Stimulated activated CD4-positive, alpha-beta T cell treated with anti-CD3 and anti-CD28 coated beads, Interleukin-15, amount 100 ng/mL, for 24 hours (primary cell): ENCODE measurements at places on chromosomes 7 and 10.

DNA sequence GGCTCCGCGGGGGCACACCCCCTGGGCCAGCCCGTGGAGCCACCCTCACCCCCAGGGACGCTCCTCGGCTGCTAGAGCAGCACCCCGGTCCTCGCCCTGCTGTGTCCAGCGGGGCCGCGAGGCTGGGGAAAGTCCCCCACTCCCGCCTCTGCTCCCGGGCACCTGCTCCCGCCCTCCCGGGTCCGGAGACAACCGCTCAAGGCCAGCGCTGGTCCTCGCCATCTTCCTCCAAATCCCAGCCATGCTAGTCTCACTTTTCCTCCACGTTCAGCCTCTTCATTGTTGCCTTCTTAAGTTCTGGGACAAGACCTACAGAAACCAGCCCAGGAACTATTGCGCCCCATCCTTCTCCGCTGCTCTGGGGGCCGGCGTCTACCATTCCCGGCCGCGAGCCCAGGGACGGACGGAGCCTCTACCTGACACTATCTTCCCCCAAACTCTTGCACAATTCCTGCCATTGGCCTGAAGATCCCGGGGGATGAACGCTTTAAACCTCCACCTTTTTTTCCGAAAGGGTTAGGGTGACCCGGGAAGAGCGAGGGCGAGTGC, 4.8 kb upstream of the KCP start:
- no peak for DNase-seq

- DNase-seq, result no peak
Measured at GRCh38 chr10:116720668-116721546, 21.5 kb downstream of the HSPA12A start.

DNA sequence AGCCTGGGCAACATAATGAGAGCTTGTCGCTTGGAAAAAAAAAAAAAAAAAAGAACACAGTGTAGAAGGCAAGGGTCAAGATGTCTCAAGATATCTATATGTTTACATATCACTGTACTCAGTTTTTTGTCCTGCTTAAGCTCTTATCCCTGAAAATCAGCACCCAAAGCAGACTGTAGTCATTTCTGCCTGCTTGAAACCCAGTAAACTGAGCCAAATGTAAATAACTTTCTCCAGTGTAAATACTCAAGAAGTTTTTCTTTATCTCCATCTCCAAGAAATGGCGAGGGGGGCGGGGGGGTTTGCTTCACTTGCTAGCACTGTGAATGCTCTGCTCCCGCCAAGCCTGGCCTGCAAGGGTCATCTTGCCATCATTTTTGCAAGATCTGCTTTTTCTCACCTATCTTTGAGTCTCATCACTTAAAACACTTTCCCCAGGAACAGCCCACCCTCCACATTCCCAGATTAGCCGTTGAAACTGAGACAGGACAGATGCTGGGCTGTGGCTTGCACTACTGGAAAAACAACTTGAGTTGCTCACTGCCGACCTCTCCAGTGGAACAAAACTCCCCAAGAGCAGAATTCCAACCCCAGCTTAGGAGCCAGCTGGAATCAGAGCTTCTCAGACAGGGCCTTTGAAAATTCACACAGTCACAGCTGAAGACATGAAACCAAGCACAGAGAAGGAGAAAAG, 54.6 kb downstream of the AFAP1L2 start:
- no peak for DNase-seq

DNA sequence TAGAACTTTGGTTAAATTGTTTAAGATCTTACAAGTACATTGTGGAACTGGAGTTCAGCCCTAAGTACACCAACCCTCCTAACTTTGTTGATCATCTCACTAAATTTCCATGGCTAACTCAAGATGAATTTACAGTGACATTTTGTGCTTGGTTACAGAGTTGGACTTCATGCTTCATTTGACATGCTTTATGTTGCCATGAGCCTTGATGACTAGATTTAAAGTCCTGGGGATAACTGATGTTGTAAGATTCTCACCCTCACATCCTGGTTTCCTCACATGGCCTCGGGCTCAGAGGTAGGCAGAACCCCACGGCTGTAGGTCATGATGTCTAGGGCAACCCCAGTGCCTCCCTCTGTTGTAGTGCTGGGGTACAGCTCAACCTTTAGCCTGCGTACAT, 397.2 kb upstream of the IGFBP3 start:
- no peak for DNase-seq

DNA sequence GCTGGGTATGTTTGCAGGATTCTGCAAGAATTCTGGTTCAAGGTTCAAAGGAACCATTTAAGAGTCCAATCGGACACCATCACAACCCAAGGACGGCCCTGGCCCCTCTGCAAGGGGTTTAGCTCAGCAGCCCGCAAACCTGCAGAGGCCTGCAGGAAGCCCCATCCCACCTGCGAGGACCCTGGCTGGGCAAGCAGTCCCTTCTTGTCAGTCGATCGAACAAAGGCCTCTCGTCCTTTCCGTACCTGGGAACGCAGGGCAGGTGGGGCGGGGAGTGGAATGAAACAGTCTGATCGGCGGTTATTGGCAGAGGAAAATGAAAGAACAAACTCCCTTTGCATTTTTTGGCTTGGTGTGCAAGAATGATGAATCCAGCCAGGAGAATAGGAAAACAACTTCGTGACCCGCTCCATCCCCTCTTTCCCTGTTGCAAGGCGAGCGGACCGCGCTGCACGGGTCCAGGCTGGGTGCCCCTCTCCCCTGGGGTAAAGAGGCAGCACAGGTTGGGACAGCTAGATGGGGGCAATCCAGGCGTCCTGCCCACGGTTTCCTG, 73.7 kb downstream of the INSIG1 start:
- DNase-seq, result no peak

DNA sequence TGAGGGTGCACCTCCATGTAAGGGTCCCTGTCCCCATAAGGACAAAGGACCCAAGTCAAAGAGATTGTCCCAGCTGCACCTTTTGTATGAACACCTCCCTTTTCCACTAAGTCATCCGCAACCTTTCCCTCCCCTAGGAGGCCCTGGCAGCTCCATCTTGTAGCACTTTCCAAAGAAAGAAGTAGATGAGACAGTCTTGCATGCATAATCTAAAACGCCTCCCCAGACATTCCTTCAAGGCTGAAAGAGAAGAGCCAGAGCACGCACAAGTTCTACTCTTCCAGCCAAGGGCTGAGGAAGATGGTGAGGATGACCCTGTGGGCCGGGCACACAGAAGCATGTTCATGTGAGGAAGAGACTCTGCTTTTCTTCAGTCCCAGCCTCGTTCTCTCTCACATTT, 194.4 kb downstream of the TNS3 start:
- no peak for DNase-seq

GRCh38 chr7:750111-750905, 23.2 kb upstream of the PRKAR1B start:
- no peak for DNase-seq

- no peak for DNase-seq
Measured at GRCh38 chr7:118839515-118839914, 615.0 kb downstream of the ANKRD7 start.

DNA sequence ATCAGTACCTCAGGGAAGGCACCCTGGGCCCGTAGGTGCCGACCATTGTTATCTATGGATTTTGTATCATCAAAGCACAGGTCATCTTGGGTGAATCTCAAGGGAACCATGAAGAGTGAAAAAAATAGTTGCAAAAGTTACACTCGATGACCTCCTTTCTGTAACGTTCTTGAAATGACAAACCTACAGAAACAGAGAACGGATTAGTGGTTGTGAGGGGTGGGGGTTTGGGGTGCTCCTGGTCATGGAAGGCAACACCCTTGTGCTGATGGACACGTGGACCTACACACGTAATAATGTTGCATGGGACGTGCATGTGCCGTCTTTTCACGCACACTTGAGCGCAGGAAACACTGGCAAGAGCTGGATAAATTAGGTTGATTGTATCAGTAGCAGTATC, 655.9 kb downstream of the SDK1 start:
- DNase-seq, result no peak

DNA sequence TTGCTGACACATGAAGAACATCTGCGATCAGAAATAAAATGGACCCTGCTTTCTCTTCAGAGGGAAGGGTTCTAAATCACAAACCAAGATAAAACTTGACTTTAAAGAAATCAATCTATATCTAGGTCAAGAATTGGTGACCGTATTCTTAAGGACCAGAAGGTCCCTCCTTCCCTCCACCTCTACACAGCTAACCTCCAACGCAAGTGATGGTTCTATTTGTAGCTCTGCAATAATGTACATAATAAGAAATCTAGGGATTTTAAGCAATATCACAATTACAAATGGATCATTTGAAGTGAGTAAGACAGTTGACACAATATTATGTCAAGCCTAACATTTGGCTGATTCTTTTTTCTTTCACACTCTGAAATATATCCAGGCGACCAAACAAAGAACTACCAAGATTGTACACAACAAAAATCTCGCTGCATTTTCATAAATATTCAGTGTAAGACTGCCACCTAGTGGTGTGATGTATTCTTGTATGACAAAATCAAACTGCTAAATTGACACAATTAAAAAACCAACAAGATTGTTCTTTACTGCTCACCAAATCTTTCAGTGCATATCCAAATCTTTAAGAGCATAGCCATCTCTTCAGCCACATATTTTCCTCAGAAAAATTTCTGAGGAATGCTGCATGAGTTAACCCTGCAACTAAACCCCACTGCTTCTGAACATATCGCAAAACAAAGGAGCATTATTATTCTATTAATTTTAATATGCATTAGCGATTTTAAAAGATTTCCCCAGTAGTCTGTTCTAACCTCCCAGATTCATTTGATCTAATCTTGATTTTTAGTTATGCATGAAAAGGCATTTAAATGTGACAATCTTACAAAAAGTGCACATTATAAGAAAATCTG, 44.5 kb downstream of the ICA1 start:
- no peak for DNase-seq

- DNase-seq, result no peak
Measured at GRCh38 chr7:143354965-143355364, 7.5 kb downstream of the FAM131B start.

DNA sequence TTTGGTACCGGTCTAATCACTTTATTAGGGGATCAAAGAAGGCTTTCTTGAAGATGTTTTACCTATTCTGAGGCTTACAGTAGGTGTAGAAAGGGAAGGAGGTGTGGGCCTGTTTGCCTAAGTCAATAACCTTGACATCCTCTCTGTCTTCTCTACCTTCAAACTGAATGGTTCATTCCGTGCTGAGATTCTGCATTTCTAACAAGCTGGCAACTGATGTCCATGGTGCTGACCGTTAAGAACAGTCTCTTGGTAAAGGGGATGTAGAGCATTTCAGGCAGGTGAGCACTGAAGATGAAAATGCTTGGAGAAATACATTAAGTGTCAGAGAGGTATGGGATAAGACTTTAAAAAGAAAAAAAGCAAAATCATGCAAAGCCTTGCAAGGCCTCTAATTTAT, 51.5 kb upstream of the DGKB start:
- DNase-seq, result no peak

DNA sequence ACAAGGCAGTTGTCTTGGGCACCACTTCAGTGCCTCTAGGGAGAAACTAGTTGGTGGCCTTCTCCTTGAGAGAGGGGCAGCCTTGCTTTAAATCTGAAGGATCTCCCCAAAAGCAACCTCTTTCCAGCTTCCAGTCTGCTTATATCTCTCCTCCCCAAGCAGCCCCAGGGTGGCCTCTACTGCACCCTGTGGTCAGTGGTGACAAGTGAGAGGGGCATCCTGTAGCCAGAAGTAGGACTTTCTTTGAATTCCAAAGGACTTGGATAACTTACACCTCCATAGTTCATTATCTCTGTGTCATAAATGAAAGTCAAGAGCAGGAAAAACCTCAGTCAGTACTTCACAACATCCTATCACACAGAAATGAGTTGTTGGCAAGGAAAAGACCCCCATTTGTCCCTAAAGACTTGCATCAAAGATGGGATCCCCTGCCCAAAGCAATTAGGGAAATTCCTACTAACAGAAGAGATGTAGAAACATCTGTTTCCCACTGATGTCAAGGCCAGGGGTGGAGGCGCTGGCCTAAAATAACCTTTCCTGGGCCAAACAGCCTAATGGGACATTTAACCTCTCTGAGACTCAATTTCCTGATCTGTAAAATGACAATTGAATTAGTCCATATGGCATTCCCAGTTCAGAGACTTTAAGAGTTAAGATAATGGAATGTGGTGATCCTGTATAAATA, 44.0 kb upstream of the ANKRD1 start:
- DNase-seq, result no peak

- no peak for DNase-seq
Measured at GRCh38 chr7:64320547-64321513, 7.1 kb downstream of the ZNF736 start.

GRCh38 chr10:131203456-131204357, 107.8 kb downstream of the TCERG1L start:
- DNase-seq, result no peak

- no peak for DNase-seq
Measured at GRCh38 chr10:113447278-113447677, 105.6 kb upstream of the HABP2 start.

DNA sequence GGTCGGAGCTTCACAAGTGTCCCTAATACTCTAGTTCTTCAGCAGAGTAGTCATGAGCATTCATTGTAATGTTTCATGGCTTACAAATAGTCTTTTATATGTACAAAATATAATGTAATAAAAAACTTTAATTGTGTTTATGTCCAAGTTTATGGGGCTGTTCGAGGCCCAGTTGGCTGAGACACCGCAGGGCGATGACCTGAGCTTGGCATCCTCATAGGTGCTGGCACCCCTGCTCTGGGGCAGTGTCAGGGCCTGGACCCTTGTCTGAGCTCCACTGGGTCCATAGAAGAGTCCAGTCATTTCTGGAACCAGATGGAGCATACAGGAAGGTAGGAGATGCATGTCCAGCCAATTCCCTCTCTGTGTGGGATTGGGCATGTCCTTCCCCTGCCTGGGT, 12.9 kb upstream of the ZMIZ1 start:
- no peak for DNase-seq

GRCh38 chr10:30583778-30584415, 45.7 kb downstream of the LYZL2 start:
- DNase-seq, result peak; percentile 9

DNA sequence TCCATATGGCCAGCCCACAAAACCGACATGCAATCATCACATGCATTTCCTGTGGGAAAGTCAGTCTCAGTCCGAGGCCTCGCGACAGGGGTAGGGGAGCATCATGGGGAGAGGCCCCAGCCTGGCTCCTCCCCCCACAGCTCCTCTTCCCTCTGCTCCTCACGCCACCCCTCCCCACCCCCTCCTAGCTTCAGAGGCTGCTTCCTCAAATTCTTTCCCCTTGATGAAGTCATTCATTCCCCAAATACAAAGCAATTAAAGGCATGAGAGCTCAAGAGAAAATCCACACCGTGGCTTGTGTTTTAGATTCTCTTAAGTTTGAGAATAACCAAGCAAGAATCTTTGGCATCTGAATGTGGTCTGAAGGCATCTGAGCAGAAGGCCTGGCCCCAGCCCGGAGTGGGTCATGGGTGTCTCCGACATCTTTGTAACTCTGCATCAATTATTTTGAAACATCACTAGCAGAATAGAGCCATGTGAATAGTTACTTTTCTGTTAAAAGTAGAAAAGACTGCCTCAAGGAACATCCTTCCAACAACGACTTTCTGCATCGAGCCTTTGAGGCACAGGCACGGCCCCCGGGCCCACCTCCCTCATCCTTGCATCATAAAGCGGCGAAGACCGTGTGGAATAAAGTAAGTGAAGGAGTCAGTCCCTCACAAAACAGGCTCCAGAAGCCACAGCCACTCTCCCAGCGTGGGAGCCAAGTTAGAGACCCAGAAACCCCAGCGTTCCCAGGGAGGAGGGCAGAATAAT, 90.9 kb downstream of the DIP2C start:
- no peak for DNase-seq
